ENCODE measurements at places on chromosomes 7 and 10.

DNA sequence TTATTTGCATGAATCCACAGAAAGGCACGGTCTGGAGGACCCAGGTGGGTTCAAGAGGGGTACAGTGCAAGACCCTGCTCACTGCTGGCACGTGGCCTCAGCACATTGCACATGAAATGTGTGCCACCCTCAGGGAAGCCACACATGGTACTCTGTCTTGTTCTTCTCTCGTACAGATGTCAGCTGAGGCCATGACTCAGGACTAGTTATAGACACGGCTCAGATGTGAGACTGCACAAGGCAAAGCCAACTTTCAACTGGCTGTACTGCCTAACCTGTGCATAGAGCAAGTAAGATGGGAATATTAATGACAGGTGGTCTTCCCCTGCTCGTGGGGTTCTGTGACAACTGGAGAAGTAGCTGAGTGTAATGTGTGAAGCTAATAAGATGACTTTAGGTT is 249.4 kb upstream of the CTBP2 start:
- no peak for DNase-seq
- no peak overlapping the region for H3K4me3 ChIP-seq
- H3K4me1 ChIP-seq, result no peaks in the 10 kb centered on the region

- no peak for DNase-seq
- H3K27ac ChIP-seq, result no peak overlapping the region
Observed at GRCh38 chr10:125160856-125161706, 718 bp upstream of the CTBP2 start.

GRCh38 chr10:78602201-78602932 is 466.4 kb upstream of the ZMIZ1 start:
- DNase-seq, result no peak
- no peak overlapping the region for H3K27ac ChIP-seq
- no peaks in the 10 kb centered on the region for H3K27me3 ChIP-seq
- no peaks in the 10 kb centered on the region for H3K36me3 ChIP-seq
- H3K4me1 ChIP-seq, result peaks cover 16% of the 10 kb centered on the region
- no peak overlapping the region for H3K4me3 ChIP-seq

GRCh38 chr7:142508251-142508650 is 241.0 kb upstream of the PRSS1 start:
- no peaks in the 10 kb centered on the region for H3K36me3 ChIP-seq
- no peak overlapping the region for H3K27ac ChIP-seq
- no peaks in the 10 kb centered on the region for H3K27me3 ChIP-seq
- no peaks in the 10 kb centered on the region for H3K4me1 ChIP-seq
- no peak for DNase-seq

GRCh38 chr10:84695902-84696301 is 367.5 kb downstream of the CCSER2 start:
- H3K27me3 ChIP-seq, result no peaks in the 10 kb centered on the region
- no peak overlapping the region for H3K27ac ChIP-seq
- DNase-seq, result no peak
- no peak overlapping the region for H3K4me3 ChIP-seq

GRCh38 chr10:46080886-46081285 is 34.8 kb upstream of the MSMB start:
- no peak overlapping the region for H3K27ac ChIP-seq
- no peak overlapping the region for H3K4me3 ChIP-seq
- no peaks in the 10 kb centered on the region for H3K27me3 ChIP-seq
- no peaks in the 10 kb centered on the region for H3K36me3 ChIP-seq
- no peak for DNase-seq
- no peaks in the 10 kb centered on the region for H3K4me1 ChIP-seq

GRCh38 chr7:21550821-21551531 is 8.1 kb downstream of the DNAH11 start:
- no peak overlapping the region for H3K27ac ChIP-seq
- no peaks in the 10 kb centered on the region for H3K27me3 ChIP-seq
- no peaks in the 10 kb centered on the region for H3K4me1 ChIP-seq
- no peak for DNase-seq
- H3K36me3 ChIP-seq, result no peaks in the 10 kb centered on the region

DNA sequence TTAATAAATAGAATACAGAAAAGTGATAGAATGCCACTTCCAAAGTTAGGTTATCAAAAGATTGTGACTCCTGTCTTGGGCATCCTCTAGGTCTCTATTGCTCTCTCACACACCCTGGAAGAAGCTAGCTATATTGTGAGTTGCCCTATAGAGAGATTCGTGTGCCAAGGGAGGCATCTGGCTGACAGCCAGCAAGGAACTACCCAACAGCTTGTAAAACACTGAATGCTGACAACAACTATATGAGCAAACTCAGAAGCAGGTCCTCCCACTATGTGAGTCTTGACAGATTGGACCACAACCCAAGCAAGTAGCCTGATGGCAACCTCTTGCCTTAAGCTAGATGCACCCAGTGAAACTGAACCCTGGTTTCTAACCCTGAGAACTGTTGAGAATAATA is 55.7 kb upstream of the CDK14 start:
- no peaks in the 10 kb centered on the region for H3K27me3 ChIP-seq
- no peak overlapping the region for H3K27ac ChIP-seq
- DNase-seq, result no peak
- H3K4me3 ChIP-seq, result no peak overlapping the region
- no peaks in the 10 kb centered on the region for H3K4me1 ChIP-seq

GRCh38 chr10:18737841-18738240 is 78.6 kb downstream of the ARL5B start:
- H3K27ac ChIP-seq, result no peak overlapping the region
- no peaks in the 10 kb centered on the region for H3K36me3 ChIP-seq
- no peaks in the 10 kb centered on the region for H3K4me1 ChIP-seq
- DNase-seq, result no peak
- H3K27me3 ChIP-seq, result no peaks in the 10 kb centered on the region

DNA sequence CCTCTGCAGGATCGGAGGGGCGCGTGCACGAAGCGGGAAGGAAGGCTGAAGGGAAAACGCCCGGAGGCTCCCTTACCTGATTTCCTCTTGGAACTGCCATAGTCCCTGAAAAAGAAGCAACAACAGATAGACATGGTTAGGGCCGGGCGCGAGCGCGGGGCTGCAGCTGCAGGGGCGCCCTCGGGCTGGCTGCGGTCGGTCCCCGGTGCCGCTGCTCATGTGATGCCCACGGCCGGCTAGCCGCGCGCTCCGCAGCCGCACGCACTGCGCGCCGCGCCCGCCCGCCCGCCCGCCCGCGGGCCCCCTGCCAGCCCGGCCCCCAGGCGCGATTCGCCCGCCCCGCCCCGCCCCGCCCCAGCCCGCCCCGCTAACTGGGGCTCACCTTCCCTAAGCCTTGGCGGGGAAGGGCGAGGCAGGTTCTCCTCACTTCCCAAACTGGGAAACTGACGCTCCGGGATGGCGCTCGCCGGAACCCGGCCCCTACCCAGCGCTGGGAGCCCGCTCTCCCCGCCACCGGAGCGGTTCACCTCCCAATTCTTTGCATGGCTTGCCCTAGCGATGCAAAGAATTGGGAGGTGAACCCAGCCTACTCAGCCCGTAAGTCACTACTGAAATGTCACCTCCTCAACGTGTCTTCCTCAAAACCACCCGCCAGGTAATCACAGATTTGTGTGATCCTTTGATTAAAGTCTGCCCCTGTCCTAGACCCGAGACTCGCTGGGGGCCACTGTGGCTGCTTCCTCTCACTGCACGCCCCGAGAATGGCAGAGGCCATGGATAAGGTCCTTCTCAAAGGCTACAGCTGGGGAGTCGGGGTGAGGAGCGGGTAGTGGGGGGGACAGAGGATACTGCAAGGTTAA is 162.2 kb downstream of the SH3PXD2A start:
- peak; percentile 55 for DNase-seq
- H3K36me3 ChIP-seq, result no peaks in the 10 kb centered on the region
- H3K4me1 ChIP-seq, result peaks cover 25% of the 10 kb centered on the region
- H3K4me3 ChIP-seq, result peak overlapping the region; percentile 86

- peaks cover 6% of the 10 kb centered on the region for H3K4me1 ChIP-seq
- H3K27ac ChIP-seq, result no peak overlapping the region
- no peak overlapping the region for H3K4me3 ChIP-seq
- no peaks in the 10 kb centered on the region for H3K36me3 ChIP-seq
Observed at GRCh38 chr10:88332503-88333247, 250.4 kb downstream of the RNLS start.

- DNase-seq, result peak; percentile 37
- peaks cover 14% of the 10 kb centered on the region for H3K4me1 ChIP-seq
- H3K4me3 ChIP-seq, result peak overlapping the region; percentile 12
- no peaks in the 10 kb centered on the region for H3K27me3 ChIP-seq
- H3K27ac ChIP-seq, result peak overlapping the region; percentile 8
Observed at GRCh38 chr7:49091519-49091918, 167.2 kb downstream of the CDC14C start.

- H3K4me3 ChIP-seq, result no peak overlapping the region
- no peaks in the 10 kb centered on the region for H3K4me1 ChIP-seq
- no peaks in the 10 kb centered on the region for H3K27me3 ChIP-seq
- H3K36me3 ChIP-seq, result no peaks in the 10 kb centered on the region
- no peak for DNase-seq
Observed at GRCh38 chr7:134827889-134828288, 48.5 kb downstream of the CALD1 start.

DNA sequence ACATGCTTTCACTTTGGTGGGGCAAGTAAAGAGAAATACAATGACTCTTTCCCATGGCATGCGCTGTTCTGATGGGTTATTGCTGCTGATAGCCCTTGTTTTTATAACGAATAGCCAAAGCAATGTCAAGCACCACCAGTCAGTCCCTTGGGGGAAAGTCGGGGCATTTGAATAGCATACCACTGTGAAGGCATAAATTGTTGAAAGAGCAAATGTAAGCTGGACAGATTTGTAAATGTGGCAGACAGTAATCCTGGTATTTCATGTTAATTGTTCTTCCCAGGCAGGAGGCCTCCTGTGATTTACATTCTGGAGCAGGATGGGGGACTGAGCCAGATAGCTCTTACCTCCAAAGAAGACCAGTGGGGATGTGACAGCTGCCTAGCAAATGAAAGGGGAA is 293.3 kb downstream of the ADRA2A start:
- H3K4me1 ChIP-seq, result no peaks in the 10 kb centered on the region
- DNase-seq, result no peak
- H3K36me3 ChIP-seq, result no peaks in the 10 kb centered on the region
- H3K4me3 ChIP-seq, result no peak overlapping the region

- H3K27ac ChIP-seq, result no peak overlapping the region
- no peak overlapping the region for H3K4me3 ChIP-seq
- no peaks in the 10 kb centered on the region for H3K27me3 ChIP-seq
- DNase-seq, result no peak
- H3K36me3 ChIP-seq, result no peaks in the 10 kb centered on the region
Observed at GRCh38 chr7:69567800-69568199, 30.5 kb upstream of the AUTS2 start.

- H3K4me3 ChIP-seq, result no peak overlapping the region
- no peak for DNase-seq
- no peaks in the 10 kb centered on the region for H3K36me3 ChIP-seq
- H3K4me1 ChIP-seq, result no peaks in the 10 kb centered on the region
Observed at GRCh38 chr7:132179080-132179430, 397.2 kb downstream of the PLXNA4 start.

GRCh38 chr7:106127984-106128780 is 16.1 kb upstream of the SYPL1 start:
- H3K4me3 ChIP-seq, result no peak overlapping the region
- no peak overlapping the region for H3K27ac ChIP-seq
- H3K4me1 ChIP-seq, result no peaks in the 10 kb centered on the region
- H3K27me3 ChIP-seq, result no peaks in the 10 kb centered on the region
- DNase-seq, result no peak

GRCh38 chr7:138907850-138908249 is 73.3 kb downstream of the KIAA1549 start:
- no peak overlapping the region for H3K27ac ChIP-seq
- H3K4me1 ChIP-seq, result no peaks in the 10 kb centered on the region

DNA sequence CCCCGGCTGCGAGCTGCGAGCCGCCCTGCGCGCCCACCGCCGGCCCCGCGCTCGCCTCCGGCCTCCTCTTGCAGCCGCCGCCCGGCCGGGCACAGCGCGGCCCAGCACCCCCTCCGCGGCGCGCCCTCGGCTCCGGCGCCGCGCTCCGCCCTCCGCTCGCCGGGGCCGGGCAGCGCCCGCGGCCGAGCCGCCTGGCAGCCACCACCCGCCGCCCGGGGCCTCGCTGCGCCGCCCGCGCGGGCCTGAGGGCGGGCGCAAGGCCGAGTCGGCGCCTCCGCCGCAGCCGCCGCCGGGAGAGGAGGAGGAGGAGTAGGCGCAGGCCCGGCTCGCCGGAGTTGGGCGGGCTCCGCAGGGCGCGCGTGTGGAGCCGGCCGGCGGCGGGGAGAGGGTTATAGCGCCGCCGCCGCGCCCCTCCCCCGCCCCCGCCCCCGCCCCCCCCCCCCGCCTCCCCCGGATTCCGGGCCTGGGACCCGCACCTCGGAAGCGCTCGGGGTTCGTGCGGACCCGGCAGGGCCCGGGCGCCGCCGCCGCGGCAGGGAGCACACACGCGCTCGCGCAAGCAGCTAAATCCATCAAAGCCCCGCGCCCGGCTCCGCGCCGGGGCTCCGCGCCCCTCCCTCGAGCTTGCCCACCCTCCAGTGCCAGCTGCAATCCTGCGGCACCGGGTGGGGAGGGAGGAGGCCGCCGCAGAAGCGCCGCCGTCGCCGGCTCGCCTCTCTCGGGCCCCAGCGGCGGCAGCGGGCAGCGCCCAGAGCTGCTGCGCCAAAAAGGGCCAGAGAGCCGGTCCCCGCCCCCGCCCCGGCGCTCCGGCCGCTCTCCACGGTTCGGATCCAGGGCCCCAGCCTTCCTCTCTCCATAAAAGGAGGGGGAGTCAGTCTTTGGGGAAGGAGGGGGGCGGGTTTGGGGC is at the start of gene PDGFA:
TSS of gene PDGFA (minus strand) at position 363 of the 907 bp plus-strand sequence. CDS start 845 bp downstream, outside the sequence.
- DNase-seq, result no peak
- no peak within 1 kb of the TSS for H3K27ac ChIP-seq
- no peaks in the 10 kb centered on the region for H3K27me3 ChIP-seq
- no peaks in the 10 kb centered on the region for H3K36me3 ChIP-seq

GRCh38 chr10:69803809-69804208 is 2.1 kb downstream of the COL13A1 start:
- H3K27me3 ChIP-seq, result peaks cover 72% of the 10 kb centered on the region
- no peaks in the 10 kb centered on the region for H3K4me1 ChIP-seq
- DNase-seq, result no peak
- no peak overlapping the region for H3K4me3 ChIP-seq
- H3K36me3 ChIP-seq, result no peaks in the 10 kb centered on the region

DNA sequence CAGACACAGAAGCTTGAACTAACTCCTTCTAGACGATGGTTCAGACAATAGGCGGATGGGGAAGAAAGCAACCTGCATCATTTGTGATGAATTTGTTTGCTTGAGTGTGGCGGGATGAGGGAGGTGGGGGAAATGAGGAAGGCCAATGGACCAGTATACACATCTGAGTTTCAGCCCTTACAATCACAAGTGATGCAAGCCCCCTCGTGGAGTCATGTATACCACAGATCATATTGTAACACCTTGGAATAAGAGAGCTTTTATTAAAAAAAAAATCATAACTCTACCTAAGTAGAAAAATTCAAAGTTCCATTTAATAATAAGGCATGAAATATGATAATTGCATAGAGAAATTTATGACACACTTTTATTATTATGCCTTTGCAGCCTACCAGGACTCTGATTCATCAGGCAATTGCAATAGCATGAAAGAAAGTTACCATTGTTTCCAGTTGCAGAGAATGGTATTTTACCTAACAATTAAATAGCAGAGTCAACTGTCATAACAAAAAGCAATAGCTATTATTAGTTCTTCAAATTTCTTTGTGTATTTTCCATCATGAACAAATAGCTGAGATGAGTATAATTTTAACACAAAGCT is 230.2 kb upstream of the AKR1E2 start:
- H3K27ac ChIP-seq, result no peak overlapping the region
- no peaks in the 10 kb centered on the region for H3K4me1 ChIP-seq
- H3K36me3 ChIP-seq, result no peaks in the 10 kb centered on the region
- no peaks in the 10 kb centered on the region for H3K27me3 ChIP-seq
- H3K4me3 ChIP-seq, result no peak overlapping the region
- DNase-seq, result no peak
